ENCODE measurements at places on chromosomes 13 and 19.

- no peak for DNase-seq
Observed at GRCh38 chr19:8487137-8487851, 15.1 kb downstream of the PRAM1 start.

GRCh38 chr19:29630655-29631054 is 24.6 kb downstream of the POP4 start:
- no peak for DNase-seq

- DNase-seq: no peak
Observed at GRCh38 chr13:79675931-79676660, 195.1 kb downstream of the NDFIP2 start.

GRCh38 chr13:44045180-44045562 is 165.5 kb downstream of the LACC1 start:
- DNase-seq: no peak

DNA sequence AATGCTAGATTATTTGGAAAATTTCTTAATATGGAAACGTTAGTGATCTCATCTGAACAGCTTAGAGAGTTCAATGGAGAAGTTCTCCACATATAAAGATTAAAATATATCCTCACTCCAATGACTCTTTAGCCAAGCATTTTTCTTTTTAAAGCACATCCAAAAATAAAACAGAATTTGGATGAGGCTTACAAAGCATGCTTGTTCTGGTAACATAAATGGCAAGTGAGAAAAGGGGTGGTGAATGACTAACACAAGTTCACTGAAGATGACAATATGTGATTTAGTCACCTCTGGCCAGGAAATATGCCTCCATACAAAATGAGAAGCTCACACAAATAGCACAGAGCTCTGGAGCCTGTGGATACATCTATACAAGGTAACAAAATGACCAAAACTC is 253.0 kb downstream of the PCDH20 start:
- DNase-seq: no peak

- no peak for DNase-seq
Observed at GRCh38 chr19:42132030-42132628, at the start of gene POU2F2. Gene POU2F2 (minus strand): TSS chr19:42132446. CDS start chr19:42132411, 35 bp downstream.

- no peak for DNase-seq
Observed at GRCh38 chr19:17948931-17949930, 16.4 kb downstream of the CCDC124 start.

DNA sequence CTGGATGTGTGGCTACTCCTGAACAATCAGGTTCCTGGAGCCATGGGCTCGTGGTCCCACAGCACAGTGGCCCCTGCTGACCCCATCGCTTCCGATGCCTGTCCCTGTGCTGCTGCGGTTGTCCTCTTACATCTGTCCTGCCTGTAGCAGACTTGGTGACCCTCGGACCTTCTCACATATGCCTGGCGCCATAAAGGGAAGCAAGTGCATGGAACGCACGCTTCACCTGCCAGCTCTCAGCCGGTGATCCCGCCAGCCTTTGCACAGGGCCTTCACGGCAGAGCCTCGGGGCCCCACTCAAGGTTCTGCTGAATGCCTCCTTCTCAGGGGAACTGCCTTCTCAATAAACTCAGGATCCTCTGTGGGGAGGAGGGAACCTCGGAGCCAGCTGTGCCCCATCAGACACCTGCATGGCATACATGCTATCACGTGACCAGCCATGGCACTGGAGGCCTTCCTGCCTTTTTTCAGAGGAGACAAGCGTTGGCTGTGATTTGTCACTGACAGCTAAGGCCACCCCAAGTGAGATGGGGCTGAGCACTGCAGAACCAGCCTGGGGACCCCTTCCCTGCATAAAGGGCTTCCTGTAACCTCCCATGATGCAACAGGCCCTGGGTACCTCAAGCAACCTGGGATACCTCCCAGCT is 24.3 kb downstream of the PEPD start:
- DNase-seq: no peak

DNA sequence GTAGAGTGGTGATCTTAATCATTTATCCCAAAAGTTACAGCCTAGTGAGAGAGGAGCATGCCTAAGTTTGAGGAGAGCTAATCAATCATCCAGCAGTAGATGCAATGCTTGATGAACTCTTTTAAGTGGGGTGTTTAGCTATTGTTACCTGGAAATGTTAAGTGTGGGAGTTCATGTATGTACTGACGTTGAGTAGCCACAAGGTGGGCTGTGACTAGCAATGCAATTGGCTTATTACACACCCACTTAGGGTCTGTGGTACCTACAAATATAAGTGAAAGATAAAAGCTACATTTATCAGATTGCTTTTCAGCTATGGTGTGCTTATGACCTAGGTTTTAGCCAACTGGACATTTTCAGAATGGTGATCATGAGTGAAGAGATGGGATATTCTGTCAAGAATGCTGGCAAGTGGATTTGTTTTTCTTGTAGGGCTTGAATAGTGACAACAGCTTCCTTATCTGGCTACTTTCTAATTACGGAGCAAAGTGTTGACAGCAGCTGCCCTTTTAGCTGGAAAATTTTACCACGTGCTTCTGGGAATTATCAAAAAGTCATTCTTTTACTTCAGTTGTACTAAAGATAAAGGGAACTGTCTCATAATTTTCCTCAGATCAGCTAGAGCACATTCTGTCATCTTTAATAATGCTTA is 170.6 kb downstream of the POSTN start:
- no peak for DNase-seq

- DNase-seq: peak; percentile 72
Observed at GRCh38 chr19:45767410-45767880, 1.6 kb downstream of the SIX5 start.

GRCh38 chr19:11197291-11198174 is at the start of gene KANK2:
Gene KANK2 (minus strand): TSS chr19:11197545. CDS start chr19:11194511, 3,034 bp downstream.
- DNase-seq: no peak

- no peak for DNase-seq
Observed at GRCh38 chr13:80083081-80083852, 257.7 kb downstream of the SPRY2 start.

- no peak for DNase-seq
Observed at GRCh38 chr19:10115392-10116084, 4.0 kb downstream of the P2RY11 start.

All from AG09319 (cell line).